ENCODE measurements at places on chromosomes 4 and X.
A peak's percentile ranks its signal among the peaks of the same experiment; 100 is the strongest.

DNA sequence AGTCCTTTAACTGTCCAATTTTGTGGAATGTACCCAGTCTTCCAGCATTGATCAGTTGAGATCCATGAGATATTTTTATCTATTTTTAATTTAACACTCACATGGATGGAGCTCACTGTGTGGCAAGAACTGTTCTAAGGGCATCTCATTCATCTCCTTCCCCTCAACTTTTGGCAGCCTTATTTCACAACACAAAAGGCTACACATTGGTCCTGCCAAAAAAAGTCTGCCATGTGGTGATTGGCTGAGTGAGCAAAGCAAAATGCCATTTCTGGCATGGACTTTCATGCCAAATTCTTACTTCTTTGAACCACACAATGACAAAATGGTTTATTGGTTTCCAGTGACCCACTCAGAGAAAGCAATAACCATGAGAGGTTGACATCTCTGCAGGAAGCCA, 171.6 kb upstream of the MAP3K15 start:
- no peak for DNase-seq

DNA sequence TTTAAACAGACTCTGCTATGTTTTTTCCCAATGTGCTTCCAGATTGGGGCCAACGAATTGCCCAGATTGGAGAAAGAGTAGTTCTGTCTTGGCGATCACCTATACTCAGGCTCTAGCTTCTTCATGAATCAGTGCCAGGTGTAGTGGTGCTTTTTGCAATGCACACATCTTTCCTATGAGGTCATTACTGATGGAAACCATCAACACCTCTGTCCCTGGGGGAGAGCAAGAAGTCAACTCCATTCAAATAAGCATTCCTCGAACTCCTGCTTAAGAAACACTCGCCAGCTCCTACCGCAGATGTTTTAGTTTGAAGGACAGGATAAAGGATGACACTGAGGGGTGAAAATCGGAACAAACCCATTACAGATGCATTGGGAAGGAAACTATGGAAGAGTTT, 156.5 kb upstream of the DKK2 start:
- no peak for DNase-seq

GRCh38 chrX:29453333-29453732, 762.0 kb upstream of the MAGEB2 start:
- no peak for DNase-seq

- DNase-seq: peak; percentile 11
Observed at GRCh38 chr4:683982-684622, 4.8 kb downstream of the SLC49A3 start.

DNA sequence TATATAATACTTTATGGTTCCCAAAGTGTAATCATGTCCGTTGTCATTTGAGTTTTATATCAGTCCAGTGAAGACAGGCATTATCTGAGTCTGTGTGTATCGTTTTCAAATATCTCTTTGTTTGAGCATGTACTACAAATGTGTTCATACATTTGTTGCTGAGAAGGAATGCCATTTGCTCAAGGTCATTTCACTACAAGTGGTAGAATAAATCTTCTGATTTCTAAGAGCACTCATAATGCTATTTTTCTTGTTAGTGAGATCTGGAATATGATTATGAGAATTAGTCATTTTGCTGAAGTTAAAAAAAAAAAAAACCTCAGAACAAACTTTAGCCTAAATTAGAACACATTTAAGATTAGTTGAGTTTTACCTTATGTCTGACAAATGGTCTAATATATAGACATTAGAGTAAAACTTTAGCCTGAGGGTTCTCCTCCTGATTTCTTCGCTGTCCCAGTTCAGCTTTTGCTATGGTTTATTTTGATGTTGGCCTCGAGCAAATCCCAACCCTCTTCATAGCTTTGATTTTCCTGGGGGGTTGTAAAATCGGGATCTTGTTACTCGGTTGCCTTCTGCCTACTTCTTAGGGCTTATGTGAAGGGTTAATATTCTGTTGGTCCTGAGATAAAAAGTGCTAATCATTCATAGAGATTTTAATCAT, 87.1 kb downstream of the TMEM131L start:
- no peak for DNase-seq

- no peak for DNase-seq
Observed at GRCh38 chr4:123597586-123597985, 201.0 kb downstream of the SPRY1 start.

DNA sequence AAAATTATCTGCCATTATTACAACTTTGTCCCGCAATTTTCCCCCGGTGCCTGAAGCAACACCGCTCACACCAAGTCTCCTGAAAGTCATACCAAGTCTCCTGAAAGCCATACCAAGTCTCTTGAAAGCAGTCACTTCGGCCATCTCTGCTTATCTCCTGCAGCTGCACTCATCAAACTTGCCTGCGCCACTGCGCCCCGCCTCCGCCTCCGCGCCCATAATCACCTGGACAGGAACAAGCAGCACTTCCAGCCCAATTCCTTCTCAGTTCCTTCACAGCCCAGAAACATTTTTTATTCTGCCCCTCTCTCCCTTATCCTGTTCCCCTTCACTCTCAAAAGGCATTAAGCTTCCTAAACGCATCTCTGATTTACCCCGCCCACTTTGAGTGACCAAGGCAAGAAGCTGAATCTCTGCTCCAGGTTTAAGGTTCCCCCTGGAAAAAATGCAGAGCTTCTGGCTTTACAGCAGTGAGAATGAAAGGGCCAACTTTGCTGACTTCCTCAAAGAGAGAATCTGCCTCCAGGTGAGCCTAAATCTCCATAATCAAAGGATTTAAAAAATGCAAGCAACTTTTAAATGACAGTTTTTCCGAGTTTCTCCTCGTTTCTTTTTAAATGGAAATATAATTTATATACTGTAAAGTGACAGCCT, 7.7 kb downstream of the GPR50 start:
- DNase-seq: no peak

- no peak for DNase-seq
Observed at GRCh38 chr4:109429545-109429944, 4.1 kb upstream of the SEC24B start.

GRCh38 chrX:68895341-68895755, 66.5 kb downstream of the EFNB1 start:
- no peak for DNase-seq

DNA sequence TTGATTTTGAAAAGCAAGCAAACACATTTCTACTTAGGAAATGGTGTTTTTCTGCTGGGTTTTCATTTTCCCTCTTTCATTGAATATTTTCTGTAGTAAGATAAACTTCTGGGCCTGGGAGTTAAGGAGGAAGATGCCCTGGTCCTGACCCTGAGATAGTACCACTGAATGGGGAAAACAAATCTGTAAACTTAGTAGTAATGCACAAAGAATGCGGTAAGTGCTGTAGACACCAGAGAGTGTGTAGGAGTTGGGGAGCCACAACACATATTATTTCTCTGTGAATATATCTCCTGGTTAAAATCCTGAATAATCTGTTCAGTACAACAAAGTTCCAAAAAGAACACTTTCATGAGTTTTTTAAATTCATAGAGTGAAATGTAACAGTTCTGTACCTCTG, 178.3 kb downstream of the MAPK10 start:
- no peak for DNase-seq

GRCh38 chr4:168707205-168707604, 210.4 kb downstream of the PALLD start:
- no peak for DNase-seq

DNA sequence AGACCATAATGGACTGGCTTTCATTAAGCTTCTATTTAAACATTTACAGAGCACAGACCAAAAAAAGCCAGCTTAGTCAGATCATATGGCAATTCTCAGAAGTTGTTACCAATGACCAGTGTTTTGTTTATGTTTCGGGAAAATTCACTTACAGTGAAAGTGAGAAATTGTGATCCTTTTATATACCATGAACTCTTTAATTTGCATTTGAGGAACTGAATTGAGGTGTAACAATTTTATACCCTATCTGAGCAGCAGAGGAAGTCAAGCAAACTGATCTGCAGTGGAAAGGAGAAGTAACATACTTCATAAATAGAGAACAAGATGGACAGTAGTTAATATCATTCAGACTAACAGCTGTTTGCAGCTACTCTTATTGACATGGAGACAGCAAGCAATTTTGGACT, 97.1 kb downstream of the TMA16 start:
- no peak for DNase-seq

DNA sequence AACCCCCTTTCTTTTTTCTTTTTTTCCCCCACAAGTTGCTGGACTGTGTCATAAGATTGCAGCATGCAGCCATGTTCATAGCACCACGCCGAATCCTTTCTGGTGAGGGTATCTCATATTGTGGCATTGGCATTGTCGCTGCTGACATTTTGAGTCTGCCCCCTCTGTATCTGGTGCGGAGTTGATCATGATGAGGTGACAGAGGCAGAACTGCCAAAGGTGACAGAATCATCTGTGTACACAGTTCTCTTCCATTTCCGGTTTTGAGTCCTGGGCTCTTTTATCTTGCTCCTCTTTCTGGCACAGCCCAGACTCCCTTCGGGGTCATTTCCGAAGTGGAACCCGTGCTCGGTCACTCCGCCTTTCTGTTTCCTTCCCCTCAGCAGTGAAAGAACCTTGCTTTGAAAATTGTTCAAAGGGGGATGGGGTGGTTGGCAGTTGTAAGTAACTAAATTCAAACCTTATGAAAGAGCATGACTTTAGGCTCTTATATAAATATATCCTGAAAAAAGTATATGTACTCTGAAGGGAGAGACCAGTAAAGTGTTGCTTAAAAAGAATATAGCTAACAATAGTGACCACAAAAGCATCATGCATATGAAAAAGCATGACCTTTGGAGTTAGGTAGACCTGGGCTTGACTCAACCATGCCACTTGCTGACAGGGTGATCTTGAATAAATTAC, 55.0 kb upstream of the BMP2K start:
- peak; percentile 8 for DNase-seq

DNA sequence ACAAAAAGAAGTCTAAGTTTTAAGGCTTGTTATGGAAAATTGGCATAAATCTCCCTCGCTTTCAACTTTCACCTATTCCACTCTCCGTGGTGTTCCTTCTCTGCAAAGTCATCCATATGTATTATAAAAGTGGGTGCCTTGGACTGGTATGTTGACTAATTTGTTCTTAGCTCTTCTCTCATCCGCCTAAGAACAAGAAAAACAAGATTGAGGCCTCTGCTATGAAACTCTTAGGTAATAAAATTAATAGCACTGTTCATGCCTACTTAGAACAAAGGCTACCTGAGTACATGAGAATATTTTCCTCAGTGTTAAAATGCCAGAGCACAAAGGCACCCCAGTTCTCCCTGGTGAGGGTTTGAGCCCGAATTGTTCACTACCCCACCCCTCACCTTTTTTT, 1.3 kb downstream of the CNGA1 start:
- DNase-seq: no peak

- peak; percentile 7 for DNase-seq
Observed at GRCh38 chr4:169293343-169294176, 22.8 kb upstream of the SH3RF1 start.

- no peak for DNase-seq
Observed at GRCh38 chr4:157172011-157172410, 48.5 kb upstream of the GRIA2 start.

DNA sequence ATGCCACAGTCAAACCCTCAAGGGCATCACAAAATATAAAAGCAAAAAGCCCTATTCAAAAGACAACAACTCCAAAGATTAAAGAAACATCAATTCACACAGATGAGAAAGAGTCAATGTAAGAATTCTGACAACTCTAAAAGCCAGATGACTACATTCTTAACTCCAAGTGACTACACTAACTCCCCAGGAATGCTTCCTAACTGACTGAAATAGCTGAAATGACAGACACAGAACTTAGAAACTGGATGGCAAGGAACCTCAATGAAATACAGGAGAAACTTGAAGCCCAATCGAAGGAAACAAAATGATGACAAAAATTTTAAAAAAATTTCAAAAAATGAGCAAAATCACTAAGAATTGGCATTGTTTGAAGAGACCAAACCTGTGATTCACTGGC, 1047.6 kb upstream of the PCDH10 start:
- no peak for DNase-seq

DNA sequence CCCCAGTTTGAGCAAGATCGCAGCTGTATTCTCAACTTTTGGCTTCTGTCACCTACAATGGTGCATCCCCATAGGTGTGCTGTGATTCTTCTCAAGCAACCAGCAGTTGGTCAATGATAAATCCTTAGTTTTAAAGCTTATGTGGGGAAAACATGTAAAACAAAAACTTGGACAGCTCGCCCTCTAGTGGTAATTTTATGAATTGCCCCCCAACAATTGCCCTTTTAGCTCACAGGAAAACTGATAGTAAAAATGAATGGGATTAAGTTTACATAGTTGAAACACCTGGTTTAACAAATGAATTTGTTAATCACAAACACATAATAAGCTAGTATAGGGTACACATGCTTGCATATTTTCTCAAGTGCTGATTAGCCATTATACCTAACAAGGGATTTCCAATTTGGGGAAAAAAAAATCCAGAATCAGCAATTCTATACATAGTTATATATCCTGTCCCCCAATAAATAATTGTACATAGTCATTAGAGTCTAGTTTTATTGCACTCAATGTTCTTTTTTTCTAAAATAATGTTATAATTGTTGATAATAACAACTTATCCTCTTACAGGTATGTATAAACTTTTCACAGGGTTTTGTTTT, 30.1 kb downstream of the TEX13A start:
- peak; percentile 0 for DNase-seq

GRCh38 chrX:386239-386767, 404 bp downstream of the PPP2R3B start:
- DNase-seq: no peak

- no peak for DNase-seq
Observed at GRCh38 chr4:148238811-148239493, 203.3 kb downstream of the NR3C2 start.

All from CD4-positive, alpha-beta T cell treated with Interleukin-4 for 4 hours (primary cell).